Choroid plexus epithelial cell (primary cell): ENCODE measurements at places on chromosomes 13 and 19.
A peak's percentile ranks its signal among the peaks of the same experiment; 100 is the strongest.

GRCh38 chr19:45047188-45047797 is 8.4 kb downstream of the CLASRP start:
- DNase-seq, result no peak

- peak; percentile 33 for DNase-seq
Observed at GRCh38 chr19:2952953-2953481, 8.2 kb upstream of the ZNF77 start.

- DNase-seq, result peak; percentile 64
Observed at GRCh38 chr19:36215276-36216123, 594 bp downstream of the ZNF146 start.

GRCh38 chr13:23321535-23322241 is 111.8 kb downstream of the SACS start:
- DNase-seq, result peak; percentile 97

- peak; percentile 38 for DNase-seq
Observed at GRCh38 chr19:29845574-29846176, 33.9 kb downstream of the CCNE1 start.

GRCh38 chr19:8206147-8207087 is 2.8 kb upstream of the CERS4 start:
- no peak for DNase-seq

DNA sequence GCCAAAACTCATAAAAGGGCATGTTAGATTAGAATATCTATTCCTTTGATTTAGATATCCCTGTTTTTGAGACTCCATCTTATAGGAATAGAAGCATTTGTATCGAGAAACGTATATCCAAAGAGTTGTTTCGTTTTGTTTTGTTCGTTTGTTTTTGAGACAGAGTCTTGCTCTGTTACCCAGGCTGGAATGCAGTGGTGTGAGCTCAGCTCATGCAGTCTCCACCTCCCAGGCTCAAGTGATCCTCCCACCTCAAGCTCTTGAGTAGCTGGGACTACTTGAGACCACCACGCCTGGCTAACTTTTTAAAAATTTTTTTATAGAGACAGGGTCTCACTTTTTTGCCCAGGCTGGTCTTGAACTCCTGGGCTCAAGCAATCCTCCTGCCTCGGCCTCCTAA is 26.6 kb upstream of the ZMYM5 start:
- DNase-seq, result no peak

DNA sequence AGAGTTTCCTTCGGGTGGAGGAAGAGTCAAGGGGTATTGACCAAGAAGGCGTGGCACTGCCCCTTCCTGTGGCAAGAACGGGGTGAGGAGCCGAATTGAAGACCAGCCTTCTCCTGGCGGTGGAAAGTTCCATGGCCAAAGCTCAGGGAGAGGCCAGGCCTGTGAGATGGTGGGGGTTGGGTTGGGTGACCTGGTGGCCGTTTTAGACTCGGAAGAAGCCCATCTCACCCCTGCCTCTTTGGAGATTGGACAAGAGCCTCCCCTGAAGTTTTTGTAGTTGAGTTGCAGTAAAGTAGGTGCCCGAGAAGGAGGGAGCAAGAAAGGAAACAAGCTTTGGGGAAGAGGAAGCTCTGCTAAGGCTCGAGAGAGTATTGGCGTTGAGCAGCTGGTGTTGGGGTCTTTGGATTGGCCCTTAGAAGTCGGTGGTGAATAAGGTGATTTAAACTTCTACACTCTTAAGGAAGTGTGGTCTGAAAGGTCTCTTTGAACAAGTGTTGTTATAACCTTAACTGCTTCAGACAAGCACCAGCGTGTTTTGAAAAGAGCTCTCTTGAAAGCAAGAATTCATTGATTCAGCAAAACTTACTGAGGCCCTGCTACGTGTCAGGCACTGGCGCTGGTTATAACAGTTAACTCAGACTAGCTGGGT is 964 bp downstream of the SPINT2 start:
- peak; percentile 50 for DNase-seq

DNA sequence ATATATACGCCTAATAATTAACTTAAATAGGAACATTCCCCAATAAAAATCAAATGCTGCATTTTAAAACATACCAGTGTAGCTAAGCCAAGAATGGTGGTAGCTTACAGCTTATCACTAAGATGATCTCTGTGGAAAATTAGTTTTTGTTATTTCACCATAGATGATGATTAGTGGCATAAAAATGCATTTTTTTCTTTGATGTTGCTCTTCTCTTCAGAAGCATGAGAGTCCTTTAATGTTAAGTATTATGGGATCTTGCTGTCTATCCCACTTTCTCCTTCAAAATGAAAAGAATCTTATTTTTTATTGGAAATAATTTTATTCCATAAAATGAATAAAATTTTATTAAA is 731.0 kb downstream of the SLITRK1 start:
- DNase-seq, result peak; percentile 50

DNA sequence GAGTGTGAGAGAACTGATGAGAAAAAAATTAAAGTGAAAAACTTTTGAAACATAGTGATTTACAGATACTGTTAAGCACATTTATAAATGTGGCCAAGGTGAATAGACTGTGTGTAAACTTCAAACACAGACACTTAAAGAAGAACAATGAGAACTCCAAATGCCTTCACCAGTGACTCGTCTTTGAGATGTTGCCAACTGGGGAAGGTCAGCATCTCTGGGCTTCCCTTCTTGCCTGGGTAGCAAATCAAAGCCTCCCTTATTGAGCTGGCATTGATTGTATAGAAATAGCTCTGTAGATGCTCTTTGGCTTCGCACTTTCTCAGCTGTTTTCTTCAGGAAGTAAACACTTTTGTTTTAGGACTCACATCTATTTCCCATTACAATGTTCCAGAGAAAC is 177.3 kb upstream of the SGCG start:
- DNase-seq, result no peak

GRCh38 chr19:1313695-1314613 is 28.3 kb downstream of the EFNA2 start:
- no peak for DNase-seq

- no peak for DNase-seq
Observed at GRCh38 chr19:13281567-13282291, 131.5 kb downstream of the IER2 start.

DNA sequence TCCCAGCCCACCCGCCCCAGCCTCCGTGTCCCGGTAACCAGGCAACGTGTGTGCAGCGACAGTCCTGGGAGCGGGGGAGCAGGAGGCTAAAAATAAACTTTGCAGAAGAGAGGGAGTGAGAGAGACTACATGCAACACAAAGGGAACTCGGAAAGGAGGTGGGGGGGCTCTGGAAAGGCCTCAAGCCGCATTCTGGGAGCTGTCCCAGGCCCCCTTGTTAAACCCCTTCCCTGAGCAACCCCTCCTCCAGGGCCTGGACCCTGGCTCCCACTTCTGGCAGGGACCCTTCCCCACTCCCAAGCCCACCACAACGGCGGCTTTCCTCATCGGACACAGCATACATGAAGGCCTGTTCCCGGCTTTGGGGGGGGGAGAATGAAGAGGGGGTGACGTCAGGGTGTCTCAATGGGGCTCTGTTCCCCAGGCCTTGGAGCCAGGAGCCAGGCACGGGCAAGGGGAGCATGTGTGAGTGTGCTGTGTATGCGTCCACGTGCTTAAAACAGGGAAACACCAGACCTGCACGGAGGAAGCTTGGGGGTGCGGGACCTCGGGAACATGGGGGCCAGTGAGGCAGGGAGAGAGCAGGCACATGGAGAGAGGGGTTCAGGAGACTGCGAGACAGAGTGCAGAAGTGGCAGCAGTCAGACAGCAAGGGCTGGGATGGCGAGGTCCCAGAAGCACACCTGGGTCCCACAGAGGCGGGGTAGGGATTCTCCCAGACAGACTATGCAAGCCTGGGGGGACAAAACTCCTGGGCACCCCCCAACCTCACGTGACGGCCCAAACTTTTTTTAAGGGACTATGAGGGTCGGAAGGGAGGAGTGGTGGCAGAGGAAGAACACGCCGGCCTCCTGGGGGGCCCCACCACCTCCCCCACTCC is 2.3 kb downstream of the ERF start:
- DNase-seq, result peak; percentile 55

DNA sequence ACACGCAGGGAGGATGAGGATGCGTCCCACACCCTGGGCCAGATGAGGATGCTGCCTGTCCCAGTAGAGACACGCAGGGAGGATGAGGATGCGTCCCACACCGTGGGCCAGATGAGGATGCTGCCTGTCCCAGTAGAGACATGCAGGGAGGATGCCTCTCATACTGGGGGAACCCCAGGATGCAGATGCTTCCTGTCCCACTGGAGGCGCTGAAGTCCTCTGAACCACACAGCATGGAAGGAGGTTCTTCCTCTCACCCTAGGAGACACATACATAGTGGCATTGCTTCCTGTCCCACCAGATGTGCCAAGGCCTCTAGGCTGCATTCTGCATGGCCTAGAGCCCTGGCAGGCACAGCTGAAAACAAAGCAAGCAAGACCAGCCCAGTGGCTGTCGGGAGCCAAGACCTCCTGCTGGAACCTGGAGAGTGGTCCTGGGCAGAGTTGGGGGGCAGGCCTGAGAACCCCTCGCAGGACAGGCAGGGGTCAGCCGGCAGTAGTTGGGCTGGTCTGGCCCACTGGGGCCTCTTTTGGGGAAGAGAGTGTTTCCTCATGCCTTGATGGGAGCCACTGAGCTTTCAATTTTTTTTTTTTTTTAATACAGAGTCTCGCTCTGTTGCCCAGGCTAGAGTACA is 4.3 kb downstream of the HPN start:
- peak; percentile 62 for DNase-seq

DNA sequence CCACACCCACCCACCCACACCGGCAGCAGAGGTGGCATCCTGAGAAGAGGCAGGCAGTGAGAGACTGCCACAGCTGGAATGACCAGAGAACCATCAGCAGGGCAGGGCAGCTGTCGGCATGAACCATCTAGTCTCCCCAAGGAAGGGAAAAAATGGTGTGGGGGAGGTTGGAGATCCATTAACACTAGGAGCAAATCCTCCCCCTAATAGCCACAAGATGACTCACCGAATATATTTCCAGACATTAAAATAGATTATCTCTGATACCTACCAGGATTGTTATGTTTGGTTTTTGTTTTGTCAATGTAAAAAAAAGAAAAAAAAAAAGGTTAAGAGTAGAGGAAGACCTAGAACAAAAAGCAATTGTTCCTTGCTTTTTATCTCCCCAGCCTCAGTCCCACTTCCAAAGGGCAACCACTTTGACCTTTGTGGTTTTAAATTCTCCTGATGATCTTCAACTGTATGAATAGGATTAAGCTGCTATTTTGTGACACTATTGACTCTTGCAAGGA is 34.2 kb downstream of the THSD1 start:
- DNase-seq, result peak; percentile 29

DNA sequence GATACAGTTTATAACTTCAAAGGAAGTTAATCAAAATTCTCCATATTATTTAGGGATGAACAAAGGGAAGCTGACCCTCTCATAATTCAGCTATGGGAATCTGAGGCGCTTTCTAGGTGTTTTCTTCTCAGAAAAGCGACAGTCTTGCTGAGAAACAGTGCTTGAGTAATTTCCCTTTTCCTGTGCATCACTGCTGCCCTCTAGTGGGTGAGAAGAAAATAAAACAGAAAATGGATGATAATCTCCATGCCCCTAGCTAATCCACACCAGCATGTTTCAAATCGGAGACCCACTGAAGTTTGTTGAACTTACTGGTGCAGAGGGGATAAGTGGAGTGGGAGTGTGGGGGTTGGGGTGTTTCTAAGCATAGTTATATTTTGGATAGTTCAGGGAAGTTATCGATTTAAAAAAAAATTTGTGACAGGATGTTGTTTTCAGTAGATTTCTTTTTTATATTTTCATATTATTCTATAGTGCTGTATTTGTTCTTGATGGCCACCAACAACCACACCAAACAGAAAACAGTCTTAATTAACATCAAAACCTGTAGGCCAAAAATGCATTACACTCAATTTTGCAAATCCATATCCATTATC is 21.4 kb downstream of the LCP1 start:
- DNase-seq, result peak; percentile 79

GRCh38 chr13:47426126-47426849 is 529.4 kb upstream of the HTR2A start:
- peak; percentile 92 for DNase-seq

- DNase-seq, result no peak
Observed at GRCh38 chr13:51632591-51633362, 48.5 kb downstream of the WDFY2 start.

- no peak for DNase-seq
Observed at GRCh38 chr19:41758846-41759245, 3.5 kb downstream of the CEACAM6 start.

DNA sequence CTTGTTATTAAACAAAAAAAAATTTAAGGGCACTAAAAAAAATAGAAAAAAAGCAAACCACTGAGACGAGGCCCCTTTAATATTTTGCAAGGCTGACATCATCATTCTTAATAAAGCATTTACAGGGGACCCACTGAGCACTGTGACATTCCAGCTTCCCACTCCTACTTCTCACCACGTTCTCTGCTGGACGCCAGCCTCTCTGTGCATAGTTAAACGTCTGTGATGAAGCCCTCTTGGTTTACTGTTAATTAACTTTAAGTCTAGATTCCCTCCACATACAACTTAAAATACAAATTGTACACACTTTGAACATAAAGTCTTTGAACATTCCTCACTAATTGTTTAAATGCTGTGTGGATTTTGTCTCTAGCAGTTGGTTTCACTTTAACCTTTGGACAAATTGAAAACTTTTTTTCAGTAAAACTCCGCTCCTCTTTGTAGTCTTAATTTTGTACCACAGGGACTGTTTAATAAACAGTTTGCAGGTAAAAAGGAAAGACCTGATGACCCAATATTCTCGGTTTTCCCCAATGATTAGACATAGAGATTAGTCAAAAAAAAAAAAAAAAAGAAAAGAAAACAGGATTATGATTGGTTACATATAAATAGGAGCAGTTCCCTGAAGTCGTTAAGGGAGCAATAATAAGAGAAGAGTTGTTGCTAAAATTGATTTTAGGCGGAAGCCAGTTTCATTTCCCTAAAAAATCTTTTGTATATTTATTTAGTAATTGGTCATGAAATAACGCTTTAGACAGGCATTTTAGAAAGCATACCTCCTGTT is 219.8 kb downstream of the MZT1 start:
- DNase-seq, result peak; percentile 41

DNA sequence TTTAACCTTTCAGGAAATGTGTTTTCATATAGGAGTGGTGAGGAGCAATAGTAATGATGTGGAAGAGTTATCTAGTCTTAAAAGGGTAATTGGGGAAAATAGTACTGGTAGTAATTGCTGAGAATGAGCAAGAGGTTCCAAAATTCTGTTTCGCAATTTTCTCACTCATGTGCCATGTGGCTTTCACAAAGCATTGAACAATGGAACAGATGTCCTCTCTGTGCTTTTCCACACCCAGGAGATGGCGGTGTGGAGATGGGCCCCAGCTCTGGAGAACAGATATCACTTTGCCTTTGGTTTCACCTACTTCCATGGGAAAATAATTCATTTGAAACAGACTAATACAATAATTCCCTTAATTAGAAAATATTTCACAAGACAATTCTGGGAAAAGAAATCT is 170.0 kb upstream of the SLC10A2 start:
- DNase-seq, result peak; percentile 32

- DNase-seq, result no peak
Observed at GRCh38 chr13:70023516-70023915, 84.1 kb upstream of the ATXN8OS start.
